ENCODE measurements at places on chromosomes 5 and 9. TPM values are rescaled to one million over a fixed set of nuclear protein-coding genes. Genes with fewer than 3 reads are reported as not detected.
A peak's percentile ranks its signal among the peaks of the same experiment; 100 is the strongest.

DNA sequence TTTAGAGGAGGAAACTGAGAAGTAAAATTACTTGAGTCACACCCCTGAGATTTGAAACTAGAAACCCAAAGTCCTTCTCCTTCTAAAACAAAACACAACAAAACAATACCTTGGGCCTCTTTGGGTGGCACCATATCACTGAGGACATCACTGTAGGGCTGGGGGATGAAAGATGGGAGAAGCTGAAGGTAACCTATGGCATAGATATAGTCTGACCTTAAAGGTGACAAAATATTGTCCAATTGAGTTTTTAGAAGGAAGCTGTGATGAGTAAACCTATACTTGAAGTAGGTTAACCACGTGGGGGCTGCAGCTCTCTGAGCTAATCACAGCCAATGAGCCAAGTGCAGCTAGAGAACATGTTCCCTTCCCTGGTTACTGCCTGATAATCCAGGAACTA lies 167.4 kb upstream of the CD180 start:
- no peak for DNase-seq

The GFI1B gene
- total RNA-seq, result 0.97 TPM

The NR6A1 gene
- 34.6 TPM for total RNA-seq

- no peak for DNase-seq
Observed at GRCh38 chr5:142800776-142801494, 30.8 kb downstream of the ARHGAP26 start.

DNA sequence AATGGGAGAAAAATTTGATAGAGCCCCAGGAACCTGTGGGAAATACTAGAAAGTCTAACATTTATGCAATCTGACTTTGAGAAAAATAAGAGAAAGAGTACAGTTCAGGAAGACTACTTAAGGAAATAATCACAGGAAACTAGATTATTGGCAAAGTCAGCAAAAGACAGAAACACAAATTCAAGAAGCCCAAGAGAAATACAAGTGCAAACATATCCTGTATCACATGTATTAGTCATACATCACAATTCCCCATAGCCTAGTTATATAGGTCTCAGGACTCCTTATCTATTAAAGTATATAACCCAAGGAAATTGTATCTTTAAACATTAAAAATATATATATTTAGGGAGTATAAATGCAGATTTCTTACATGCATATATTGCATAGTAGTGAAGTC lies 100.8 kb downstream of the HOMER1 start:
- no peak for DNase-seq

- no peak for DNase-seq
Observed at GRCh38 chr5:92749943-92750342, 831.1 kb downstream of the NR2F1-AS1 start.

GRCh38 chr9:37453827-37454226 lies 11.4 kb downstream of the ZBTB5 start:
- DNase-seq, result no peak

DNA sequence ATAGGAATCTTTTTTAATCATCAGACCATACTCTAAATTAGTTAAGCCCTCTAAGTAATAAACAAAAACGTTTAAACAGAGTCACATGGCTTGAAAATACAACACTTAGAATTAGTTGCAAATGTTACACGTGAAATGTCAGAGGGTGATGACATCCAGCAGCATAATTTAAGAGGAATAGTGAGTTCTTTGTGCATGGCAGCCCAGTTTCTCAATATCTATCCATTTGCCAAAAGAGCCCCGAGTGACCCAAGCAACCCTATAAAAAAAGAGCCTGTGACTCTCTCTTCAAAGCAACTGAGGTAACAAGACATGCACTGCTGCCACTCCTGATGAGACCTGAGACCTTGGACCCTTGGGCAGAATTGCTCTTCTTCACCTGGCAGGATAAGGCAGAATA lies 96.9 kb upstream of the RASA1 start:
- no peak for DNase-seq

DNA sequence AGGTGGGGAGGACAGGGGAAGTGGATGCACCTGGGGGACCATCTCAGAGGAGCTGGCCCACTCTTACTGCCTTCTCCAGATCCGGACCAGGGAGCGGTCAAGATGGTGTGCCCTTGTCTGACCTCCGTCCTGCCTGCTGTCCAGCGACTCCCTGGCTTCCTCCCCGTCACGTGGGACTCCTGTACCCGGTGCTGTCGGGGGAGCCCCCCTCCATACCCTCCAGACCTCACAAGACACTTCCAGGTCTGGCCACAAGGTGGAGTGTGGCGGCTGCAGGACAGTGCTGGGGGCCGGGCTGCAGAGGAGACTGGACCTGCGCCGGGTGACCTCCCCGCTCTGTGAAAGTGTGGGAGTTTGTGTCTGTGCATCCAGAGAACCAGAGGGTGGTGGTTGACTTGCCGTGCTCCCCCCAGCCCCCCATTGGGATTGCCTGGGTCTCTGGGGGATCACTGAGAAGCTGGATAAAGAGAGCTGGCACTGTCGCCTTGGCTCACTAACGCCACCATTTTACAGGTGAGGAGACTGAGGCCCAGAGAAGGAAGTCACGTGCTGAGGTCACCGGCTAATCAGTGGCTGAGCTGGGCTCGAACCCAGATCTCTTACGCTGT lies 1.9 kb upstream of the CRB2 start:
- peak; percentile 51 for DNase-seq

DNA sequence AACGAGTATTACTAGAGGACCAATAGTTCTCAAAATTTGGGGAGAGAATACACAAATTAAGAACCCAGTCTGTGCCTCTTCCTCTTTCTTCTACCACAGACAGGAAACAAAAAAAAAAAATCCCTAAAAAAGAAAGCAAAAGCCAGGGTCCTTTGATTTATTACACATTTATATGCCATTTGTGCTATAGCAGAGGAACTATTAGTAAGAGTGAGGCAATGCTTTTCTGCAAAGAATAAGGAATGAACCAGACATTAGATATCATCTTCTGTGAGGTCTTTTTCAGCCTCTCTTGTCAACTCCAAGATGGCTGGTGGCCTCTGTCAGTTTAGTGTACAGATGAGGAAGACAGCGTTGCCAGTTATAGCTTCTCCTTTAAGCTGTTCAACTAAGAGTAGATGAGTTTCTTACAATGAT lies 127.6 kb downstream of the RFX3 start:
- no peak for DNase-seq

DNA sequence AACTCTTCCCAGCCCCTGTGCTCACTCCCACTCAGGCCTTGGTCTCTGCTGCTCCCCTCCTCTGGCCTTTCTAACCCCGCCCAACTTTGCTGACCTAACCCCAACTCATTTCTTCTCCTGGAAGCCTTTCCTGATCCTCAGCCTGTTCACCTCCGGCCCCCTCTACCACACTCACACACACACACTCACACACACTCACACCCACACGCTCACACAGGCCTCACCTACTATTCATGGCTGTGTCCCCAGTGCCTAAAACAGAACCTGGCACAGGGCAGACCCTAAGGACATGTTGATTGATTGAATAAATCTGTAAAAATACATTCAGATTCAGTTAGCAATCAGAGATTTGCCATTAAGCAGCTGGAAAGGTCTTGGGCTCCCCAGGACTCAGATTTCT lies 28.5 kb upstream of the LHX2 start:
- no peak for DNase-seq

DNA sequence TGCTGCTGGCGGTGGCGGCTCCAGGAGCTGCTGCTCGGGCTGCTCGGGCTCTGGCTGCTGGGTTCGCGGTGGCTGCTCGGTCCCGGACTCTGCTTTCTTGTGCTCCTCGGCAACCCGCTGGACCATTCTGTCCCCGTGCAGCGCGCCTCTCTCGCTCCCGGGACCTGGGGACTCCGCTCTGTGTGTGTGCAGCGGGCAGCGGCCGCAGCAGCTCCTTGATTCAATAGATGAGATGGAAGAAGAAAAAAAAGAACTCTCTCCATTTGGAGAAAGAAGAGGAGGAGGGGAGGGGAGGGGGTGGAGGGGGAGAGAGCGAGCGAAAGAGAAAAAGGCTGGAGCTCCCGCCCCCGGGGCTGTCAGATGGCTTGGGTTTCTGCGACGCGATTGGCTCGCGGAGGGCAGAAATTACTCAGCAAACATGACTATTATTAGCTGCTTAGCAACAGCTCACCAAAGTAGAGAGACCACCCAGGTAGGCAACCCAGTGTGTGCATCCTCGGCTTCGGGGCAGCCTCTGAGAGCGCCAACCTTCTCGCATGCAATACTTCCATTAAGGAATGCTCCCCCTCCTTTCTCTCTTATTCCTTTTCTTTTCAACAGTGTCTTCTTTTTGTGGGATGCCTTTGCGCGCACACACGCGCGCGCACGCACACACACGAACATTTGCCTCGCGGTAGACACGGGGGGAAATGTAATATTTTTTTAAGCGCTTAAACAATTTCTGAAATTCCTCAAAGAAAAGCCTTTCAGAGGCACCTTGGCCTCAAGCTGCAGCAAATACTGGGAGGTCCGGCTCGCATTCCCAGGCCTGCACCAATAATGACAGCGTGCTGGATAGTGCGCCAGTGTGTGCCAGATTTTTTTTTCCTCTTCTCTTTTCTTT lies 7.6 kb downstream of the PTCH1 start:
- peak; percentile 84 for DNase-seq

GRCh38 chr5:35659556-35659955 lies 41.9 kb downstream of the SPEF2 start:
- no peak for DNase-seq

The SLC1A3 gene
- total RNA-seq, result 46.9 TPM

DNA sequence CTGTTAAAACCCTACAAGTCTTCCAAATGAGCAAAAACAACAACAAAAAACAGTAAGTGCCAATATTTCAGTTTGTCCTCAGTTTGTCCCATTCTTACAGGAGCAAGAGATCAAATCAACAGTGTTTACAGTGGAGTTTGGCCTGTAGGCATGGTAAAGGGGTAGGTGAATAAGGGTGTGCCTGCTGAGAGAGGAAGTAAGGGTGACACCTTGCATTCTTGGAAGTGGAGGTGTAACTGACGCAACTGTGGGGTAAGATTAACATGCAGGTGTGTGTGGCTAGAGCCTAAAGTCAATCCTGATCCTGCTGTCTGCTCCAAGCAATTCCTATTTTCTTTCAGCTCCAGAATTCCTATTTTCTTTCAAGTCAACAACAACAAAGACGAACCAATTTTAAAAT lies 43.4 kb downstream of the PFDN1 start:
- no peak for DNase-seq

The STK10 gene
- total RNA-seq, result 170 TPM

DNA sequence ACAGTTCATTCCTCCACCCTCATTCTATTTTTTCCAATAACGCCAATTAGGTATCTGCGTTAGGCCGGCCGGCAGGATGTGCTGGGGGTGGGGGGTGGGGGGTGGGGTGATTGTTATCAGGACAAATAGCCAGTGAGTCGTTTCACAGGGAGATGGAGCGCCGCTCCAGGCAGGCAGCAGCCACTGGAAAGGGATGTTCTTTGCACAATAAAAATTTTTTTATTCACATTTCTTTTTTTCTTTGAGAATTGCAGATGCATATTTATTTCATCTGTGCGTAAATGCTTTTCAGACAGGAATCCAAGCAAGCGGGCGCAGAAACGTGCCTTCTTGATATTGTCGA lies 4.1 kb downstream of the LMX1B start:
- DNase-seq, result no peak

DNA sequence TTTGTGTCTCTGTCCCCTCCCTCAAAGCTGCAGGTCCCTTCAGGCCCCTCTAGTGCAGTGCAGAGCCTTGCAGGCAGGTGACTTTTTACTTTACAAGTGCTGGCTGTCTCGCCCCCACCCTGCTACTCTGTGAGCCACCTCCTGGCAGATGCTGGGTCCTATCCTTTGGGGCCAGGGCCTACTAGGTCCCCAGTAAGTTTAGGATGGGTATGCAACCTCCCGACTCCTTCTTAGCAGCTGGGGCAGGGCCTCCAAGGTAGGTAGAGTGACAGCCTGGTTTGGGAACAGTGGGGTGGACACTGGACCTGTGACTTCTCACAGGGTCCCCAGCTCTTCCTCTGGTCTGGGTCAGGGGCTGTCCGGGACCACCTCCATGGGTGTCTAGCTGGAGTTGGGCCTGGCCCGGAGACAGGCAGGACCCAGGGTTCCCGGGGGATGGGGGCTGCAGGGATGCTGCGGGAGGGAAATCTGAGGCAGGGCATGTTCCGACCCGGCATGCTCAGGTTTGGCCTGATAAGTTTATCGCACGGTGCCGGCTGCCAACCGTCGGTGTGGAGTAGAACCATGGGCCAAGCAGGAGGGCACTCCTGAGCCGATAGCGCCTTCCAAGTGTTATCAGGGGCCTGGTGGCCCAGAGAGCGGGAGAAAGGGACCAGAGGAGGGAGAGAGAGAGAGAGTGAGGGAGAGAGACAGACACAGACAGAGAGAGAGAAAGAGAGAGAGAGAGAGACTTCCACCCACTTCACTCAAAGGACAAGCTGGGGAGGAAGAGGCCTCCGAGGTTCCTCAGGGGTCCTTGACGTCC lies 20.5 kb downstream of the GFI1B start:
- DNase-seq, result no peak

The SPATA31D4 gene
- not detected for total RNA-seq

The PCDHGB7 gene
- total RNA-seq, result 22.5 TPM

The CDC14B gene
- total RNA-seq, result 12.9 TPM

DNA sequence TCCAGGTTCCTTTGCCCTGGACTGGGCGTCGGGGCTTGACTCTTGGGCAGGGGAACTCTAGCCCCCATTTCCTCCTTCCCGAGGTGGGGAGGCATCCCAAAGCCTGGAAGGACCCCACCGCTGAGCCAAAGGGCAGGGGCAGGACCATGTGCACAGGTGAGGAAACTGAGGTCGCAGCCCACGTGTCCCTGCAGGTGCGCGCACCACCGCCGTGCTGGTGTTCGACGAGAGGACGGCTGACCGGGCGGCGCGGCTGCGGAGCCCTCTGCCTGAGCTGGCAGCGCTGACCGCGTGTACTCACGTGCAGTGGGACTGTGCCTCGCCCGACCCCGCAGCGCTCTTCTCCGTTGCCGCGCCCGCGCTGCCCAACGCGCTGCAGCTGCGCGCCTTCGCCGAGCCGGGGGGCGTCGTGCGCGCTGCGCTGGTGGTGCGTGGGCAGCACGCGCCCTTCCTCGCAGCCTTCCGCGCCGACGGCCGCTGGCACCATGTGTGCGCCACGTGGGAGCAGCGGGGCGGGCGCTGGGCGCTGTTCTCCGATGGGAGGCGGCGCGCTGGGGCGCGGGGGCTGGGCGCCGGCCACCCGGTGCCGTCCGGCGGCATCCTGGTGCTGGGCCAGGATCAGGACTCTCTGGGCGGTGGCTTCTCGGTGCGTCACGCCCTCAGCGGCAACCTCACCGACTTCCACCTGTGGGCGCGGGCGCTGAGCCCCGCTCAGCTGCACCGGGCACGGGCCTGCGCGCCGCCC lies 2.8 kb downstream of the ADGRD2 start:
- peak; percentile 79 for DNase-seq

The SPINK7 gene
- total RNA-seq, result not detected

- DNase-seq, result no peak
Observed at GRCh38 chr5:157864067-157864466, 5.1 kb upstream of the CLINT1 start.

The SPATA9 gene
- total RNA-seq, result not detected

The SLC12A7 gene
- total RNA-seq, result 41.1 TPM

- no peak for DNase-seq
Observed at GRCh38 chr5:68348447-68349222, 133.1 kb downstream of the PIK3R1 start.

All from upper lobe of left lung (tissue), 6 donors.